ENCODE measurements at places on chromosomes 11 and 22.

- no peak for DNase-seq
Observed at GRCh38 chr11:104926771-104927611, 28.7 kb upstream of the CASP12 start.

GRCh38 chr11:119615003-119615881, 113.8 kb downstream of the NECTIN1 start:
- DNase-seq: no peak

GRCh38 chr11:131723088-131723487, 352.7 kb downstream of the NTM start:
- DNase-seq: no peak

DNA sequence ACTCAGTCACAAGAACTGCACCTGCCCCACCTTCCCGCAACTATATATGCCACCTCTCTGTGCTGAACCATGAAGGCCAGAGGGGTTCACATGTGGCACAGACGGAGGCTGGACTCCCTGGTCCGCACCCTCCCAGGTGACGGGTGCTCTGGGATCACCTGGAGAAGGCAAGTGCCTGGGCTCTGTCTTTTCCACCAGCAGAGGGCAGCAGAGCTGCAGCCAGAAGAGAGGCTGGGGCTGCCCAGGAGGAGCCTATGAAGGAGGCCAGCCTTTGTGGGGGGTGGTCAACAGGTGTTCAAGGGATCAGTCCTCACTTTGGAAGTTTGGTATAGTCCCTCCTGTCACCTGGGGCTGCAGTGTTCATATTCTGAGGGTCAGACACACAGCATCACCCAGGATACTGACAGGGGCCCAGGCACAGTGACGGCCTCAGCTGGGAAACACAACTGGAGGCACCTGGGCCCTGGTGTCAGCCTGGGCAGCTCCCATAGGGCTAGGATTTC, 39.2 kb upstream of the IGLL5 start:
- peak; percentile 55 for DNase-seq

- no peak for DNase-seq
Observed at GRCh38 chr22:23145878-23146470, 697 bp downstream of the RAB36 start.

- no peak for DNase-seq
Observed at GRCh38 chr11:57466680-57467079, 6.4 kb downstream of the RTN4RL2 start.

GRCh38 chr11:64778223-64778472, 194 bp downstream of the SF1 start:
- DNase-seq: no peak

DNA sequence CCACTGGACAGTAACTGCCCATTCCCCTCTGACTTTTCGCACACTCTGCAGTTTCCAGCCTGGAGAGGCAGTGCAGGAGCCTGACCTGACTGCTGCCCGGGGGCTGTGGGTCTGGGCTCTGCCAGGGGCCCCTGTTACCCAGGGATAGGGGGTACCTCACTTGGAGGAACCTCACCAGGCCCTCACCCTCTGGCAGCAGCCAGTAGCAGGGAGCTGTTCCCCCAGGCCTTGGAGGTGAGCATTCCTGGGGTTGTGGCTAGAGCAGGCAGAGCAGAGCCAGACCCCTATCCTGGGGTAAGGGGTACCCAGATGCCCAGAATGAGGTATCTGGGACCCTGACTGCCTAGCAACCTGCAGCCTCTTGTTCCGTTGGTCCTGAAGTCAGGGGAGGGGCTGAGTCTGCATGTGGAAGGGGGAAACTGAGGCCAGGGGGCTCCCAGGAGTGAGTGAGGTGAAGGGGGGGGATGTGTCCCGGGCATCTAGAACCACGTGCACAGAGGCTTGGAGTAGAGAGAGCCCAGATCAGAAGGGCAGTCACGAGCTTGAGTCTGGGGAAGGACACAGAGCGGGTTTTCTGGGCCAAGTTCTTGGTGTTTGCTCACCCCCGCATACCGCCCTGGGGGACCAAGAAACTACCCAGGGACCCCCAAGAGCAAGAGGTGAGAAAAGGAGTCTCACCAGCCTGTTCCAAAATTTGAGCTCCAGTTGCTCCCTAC, 43.9 kb upstream of the ACCSL start:
- no peak for DNase-seq

- peak; percentile 2 for DNase-seq
Observed at GRCh38 chr22:25172153-25172552, 27.5 kb upstream of the CRYBB3 start.

DNA sequence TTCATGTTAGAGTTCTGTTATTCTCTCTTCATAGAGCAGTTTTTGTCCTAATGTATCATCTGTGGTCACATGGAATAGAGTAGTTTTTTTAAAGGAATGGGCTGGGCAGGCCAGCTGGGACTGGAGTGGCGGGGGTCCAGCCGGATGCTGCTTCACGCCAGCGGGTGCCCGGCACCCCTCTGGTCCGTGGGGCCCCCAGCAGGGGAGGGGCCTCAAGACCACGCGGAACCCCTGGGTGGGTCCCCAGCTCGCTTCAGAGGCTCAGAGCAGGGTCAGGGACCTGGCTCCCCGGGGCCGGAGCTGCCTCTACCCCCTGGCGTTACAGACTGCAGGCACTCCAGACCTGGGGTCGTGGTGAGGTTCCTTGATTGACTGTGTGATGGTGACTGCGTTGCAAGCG, 159.1 kb upstream of the HSD17B12 start:
- DNase-seq: no peak

DNA sequence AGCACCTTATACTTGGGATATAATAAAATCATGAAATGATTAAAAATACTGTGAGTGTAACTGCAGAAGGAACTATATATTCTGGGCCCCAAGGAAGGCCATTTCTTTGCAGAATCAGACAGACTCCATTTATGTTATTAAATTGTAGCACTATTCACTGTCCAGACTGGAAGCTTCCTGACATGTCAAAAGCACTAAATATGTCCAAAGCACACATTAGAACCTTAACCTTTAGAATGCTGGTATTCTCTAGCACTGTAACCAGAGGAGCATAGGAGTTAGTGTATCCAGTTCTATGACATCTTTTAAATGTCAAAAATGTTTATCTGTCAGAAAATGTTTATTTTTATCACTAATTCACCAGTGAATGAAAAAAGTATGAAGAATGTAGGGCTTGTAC, 246.9 kb downstream of the CADM1 start:
- DNase-seq: no peak

- DNase-seq: no peak
Observed at GRCh38 chr11:1290052-1291040, 19.1 kb downstream of the TOLLIP start.

GRCh38 chr11:932435-932834, 6.8 kb downstream of the AP2A2 start:
- DNase-seq: no peak

DNA sequence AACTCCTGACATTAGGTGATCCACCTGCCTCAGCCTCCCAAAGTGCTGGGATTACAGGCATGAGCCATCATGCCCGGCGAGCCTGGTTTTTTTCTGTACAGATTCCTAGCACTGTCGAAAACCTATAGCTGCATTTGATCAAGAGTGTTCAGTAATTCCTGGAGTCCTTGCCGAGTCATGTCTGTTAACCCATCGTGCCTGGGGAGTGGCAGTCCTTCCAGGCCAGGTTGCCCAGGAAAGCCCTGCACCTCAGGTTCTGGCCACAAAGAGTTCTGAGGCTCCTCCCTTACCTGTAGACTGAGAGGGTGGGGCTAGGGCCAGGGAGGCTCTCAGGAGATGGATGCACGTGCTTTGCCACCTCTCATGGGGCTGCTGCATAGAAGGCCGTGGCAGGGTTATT, 17.0 kb downstream of the YDJC start:
- no peak for DNase-seq

- no peak for DNase-seq
Observed at GRCh38 chr22:45575607-45576272, 73.1 kb downstream of the FBLN1 start.

GRCh38 chr11:41379084-41379483, 80.4 kb downstream of the LRRC4C start:
- no peak for DNase-seq

GRCh38 chr11:77109236-77110019, 6.8 kb downstream of the OMP start:
- no peak for DNase-seq

DNA sequence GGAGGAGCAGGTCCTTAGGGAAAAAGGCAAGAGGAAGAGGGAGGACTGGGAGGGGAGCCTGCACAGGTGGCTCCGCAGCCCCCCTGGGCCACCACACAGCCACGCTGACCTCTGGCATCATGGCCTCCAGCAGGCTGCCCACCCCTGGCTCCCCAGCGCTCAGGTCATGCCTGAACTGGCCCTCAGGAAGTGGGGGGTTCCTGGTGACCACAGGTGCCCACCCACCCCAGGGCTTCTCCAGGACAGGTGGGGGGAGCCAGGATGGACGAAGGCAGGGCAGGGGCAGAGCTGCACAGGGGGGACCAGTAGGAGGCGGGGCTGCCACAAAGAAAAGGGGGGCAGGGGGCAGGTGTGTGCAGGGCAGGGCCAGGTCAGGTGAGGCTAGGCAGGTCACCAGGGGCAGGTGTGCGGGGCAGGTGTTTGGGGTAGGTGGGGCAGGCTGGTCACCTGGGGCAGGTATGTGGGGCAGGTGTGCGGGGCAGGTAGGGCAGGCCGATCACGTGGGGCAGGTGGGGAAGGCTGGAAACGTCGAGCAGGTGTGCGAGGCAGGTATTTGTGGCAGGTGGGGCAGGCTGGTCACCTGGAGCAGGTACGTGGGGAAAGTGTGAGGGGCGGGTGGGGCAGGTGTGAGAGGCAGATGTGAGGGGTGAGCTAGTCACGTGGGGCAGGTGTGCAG, 997 bp downstream of the DEAF1 start:
- no peak for DNase-seq

DNA sequence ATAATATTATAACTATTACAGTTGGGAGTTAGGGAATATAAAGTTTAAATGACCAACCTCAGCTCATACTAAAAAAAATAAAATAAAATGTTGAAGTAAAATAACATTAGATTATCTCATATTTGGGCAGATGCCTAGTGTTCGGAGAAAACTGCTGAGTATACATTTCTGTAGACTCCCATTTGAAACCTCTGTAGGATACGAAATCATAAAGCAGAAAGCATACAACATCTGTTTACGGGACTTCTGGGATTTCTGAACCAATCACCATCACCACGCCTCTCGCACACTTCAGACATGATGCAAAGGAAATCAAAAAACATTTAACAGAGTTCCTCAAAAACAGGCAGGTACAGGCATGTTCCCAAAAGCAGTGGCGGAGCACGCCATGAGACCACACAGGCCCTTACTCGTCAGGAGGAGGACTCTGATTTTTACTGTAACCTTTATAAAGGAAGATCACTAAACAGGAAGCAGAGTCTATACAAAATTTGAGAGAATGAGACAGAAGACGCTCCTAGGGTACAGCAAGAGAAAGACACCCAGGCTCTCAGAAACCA, 8.6 kb downstream of the ZNF195 start:
- no peak for DNase-seq

DNA sequence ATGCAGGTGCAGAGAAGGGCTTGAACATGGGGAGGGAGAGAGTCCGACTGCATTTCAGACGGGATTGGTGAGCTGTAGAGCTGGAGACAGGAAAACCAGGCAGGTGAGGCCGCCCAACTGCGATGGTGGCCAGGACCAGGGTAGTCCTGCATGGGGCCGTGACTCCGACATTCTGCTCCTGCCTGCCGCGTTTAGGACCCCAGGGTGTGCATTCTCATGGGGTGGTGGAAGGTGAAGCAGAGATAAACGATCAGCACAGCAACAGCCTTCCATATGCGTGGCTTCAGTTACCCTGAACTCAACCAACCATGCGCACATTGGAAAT, 29.3 kb downstream of the SHANK2 start:
- DNase-seq: no peak

GRCh38 chr11:1777737-1778136, 14.0 kb upstream of the CTSD start:
- DNase-seq: no peak

DNA sequence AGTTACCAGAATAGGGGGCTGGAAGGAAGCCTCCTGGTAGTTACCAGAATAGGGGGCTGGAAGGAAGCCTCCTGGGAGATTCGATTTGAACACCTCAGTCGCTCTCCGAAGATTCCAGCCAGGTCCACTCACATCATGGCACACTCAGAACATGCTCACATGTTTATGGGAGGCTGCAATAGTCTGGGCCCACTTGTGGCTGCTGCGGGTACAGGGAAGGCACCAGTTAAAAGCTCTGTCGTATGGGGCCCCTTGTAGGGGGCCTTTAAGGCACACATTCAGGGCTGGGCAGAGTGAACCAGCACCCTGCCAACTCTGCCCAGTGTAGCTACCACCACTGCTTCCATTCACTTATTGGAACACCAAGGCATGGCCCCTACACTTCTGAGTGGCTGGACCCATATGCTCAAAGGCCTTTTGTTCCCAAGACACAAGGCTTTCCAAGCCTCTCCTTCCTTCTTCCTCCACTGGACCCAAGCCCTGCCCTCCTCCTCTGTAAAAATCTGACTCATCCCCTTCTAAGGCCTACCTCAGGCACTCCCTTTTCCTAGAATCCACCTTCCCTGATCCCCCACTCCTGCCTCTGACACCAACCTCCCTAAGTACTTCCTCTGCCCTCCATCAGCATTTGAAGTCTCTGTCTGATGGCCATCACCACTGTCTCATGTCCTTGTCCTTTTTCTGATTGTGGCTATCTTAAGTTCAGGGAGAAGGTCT, 28.0 kb downstream of the USP35 start:
- no peak for DNase-seq

DNA sequence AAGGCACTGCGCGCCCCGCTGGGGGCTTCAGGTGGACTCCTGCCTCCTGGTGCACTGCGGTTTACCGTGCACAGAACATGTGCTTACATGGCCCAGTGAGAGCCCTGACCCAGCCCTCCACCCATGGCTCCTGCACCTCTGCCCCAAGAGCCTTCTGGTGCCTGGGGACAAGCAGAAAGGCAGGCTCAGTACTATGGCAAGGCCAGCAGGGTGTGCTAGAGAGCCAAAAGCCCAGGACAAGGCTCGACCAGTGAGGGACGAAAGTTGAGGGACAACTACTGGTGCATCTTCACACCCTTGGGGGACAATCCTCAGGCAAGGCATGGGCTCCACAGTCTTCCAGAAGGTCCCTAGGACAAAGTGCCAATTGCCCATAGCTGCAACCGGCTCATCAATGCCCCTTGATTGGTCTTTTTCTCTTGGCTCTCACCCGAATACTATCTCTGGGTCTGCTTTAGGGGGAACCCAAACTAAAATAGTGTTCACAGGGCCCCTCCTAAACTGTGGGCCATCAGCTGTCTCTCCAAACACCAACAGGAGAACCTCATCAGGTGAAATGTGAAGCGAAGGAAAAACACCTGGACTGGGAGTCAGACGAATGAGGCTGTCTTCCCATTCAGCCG, 13.5 kb downstream of the PGA5 start:
- DNase-seq: peak; percentile 23

- DNase-seq: no peak
Observed at GRCh38 chr11:21968702-21969101, 224.2 kb upstream of the ANO5 start.

GRCh38 chr11:2724653-2725367, 25.0 kb upstream of the KCNQ1OT1 start:
- no peak for DNase-seq

GRCh38 chr11:33897761-33898375, 6.0 kb upstream of the LMO2 start:
- DNase-seq: no peak

DNA sequence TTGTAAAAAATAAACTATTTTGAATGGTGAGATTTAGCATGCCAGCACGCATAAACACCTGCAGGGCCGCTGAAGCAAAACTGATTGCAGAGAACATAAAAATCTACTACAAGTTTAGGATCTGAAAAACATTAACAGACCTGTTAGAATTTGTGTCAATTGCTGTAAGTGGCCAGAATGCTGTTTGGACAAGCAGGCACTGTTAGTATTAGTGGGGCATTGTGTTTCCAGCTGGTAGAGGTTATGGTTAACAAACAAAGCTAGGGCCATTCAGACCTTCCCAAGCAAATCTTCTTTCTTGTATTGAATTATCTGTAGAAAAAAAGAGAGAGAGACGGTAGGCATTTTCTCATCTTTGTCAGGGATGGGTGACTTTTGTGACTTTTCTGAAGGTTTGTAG, 57.6 kb upstream of the OLFML1 start:
- no peak for DNase-seq
